Activated CD8-positive, alpha-beta memory T cell treated with anti-CD3 and anti-CD28 coated beads for 48 hours (primary cell): ENCODE measurements at places on chromosomes 11 and 22.
A peak's percentile ranks its signal among the peaks of the same experiment; 100 is the strongest.

DNA sequence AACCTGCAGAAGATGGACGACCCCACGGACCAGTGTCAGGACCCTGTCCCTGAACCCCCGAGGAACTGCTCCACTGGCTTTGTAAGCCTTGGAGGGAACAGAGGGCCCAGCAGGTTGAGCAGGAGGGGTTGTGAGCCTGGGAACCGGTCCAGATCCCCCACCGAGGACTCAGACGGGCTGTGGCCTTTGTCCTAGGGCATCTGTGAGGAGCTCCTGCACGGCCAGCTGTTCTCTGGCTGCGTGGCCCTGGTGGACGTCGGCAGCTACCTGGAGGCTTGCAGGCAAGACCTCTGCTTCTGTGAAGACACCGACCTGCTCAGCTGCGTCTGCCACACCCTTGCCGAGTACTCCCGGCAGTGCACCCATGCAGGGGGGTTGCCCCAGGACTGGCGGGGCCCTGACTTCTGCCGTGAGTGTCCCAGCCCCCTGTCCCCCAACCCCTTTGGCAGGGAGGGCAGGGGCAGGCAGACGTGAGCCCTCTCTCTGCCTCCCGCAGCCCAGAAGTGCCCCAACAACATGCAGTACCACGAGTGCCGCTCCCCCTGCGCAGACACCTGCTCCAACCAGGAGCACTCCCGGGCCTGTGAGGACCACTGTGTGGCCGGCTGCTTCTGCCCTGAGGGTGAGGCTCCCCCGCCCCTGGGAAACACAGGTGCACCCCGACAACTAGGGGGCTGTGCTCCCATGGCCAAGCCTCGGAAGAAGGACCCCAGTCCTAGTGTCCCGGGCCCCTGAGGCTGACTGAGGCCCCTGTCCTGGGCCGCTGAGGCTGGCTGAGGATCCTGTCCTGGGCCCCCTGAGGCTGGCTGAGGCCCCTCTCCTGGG is 6.4 kb downstream of the MUC5AC start:
- DNase-seq = no peak

DNA sequence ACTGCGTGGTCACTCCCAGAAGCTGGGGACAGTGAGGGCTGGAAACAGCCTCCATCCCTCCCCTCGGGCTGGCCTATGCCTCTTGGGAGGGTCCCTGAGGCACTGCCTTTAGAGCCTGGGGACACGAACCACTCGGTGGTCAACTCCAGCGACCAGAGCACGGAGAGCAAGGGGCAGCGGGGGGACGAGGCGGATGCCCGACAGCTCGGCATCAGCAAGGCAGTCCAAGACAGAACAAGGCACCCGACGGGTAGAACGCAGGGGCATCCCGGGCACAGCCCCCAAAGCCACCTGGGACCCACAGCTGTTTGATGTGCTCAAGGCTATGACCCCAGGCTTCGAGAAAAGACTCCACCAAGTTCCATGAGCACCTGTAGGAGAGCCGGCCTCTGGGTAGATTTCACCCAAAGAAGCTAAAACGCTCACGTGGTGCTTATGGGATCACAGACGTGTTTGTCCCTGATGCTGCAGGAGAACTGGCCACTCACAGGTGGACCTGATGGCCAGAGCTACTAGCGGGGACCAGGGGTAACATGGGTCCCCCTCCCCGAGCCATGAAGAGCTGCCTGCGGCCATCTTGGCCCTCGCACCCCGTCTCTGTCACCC is 510 bp upstream of the LSP1 start:
- no peak for DNase-seq

DNA sequence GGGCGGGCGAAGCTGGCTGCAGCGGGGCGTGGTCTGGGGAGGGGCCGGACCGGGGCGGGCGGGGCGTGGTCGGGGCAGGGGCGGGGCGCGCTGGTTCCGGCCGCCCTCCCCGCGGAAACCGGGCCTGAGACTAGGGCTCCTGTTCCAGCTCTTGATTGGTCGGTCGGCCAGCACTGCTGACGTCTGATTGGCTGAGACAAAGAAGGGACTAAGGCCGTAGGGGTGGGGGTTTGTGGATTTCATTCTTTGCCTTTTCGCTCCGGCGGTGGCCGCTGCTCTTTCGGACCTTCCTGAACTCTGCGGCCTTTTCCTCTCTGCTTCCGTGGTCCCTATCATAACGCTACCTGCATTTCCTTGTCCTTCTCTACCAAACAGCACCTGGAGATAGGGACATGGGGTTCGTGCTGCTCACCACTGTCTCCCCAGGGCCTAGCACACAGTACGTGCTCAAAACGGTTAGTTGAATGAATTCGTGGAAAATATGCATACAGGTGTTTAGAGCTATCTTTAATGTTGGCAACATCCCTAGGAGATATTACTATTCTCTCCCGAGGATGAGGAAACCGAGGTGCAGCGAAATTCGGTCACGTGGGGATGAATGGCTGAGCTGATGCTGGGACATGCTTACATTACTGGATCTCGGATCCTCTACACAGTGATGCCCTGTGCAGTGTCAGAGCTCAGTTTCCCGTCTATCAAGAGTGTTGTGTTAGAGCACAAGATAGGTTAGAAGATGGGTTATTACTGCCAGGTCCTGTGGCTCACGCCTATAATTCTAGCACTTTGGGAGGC is 62.8 kb downstream of the NFAM1 start:
- peak; percentile 65 for DNase-seq

DNA sequence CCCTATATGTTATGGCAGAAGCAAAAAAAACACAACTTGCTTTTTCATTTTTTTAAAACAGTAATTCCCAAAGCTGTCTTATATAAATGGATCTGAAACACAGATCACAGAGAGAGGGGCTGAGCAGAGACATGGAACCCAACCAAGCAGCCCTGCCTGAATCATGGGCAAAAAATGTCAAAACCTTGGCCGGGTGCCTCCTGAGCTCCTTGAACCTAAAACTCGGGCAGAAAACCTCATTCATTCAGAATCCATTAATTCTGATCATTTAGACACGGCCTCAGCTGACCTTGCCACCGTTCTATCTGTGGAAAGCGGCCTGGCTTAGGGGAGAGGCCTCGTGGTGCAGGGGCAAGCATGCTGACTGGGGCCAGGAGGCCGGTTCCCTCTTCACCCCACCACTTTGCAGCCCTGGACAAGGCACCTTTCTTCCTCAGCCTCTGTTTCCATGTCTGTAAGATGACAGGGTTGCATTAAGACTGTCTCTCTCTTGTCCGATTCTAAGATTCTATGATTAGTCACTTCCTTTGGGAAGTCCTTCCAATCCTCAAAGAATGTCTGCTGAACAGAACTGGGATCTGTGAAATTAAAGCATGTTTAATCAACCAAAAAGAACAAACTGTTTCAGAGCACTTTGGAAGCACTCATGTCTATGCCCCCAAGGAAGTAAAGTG is 26.0 kb downstream of the TENM4 start:
- DNase-seq = no peak

DNA sequence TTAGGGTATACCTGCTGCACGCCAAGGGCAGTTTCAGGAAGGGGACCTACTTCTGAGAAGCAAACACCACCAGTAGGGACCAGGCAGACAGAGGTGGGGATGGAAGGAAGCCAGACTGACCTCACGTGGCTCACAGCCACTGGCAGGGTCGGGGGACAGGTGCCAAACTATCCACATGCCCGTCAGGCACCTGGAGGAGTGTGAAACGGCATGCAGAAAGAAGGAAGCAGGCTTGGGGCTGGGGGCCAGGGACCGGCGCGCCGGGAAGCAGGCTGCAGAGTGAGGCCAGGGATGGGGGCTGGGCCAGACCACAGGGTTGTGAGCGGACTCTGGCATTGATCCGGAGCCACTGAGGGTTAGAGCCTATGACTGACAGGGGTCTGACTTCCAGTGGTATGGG is 47.5 kb downstream of the CDKN1C start:
- no peak for DNase-seq

GRCh38 chr11:73469401-73469800 is 93.2 kb downstream of the RELT start:
- no peak for DNase-seq

DNA sequence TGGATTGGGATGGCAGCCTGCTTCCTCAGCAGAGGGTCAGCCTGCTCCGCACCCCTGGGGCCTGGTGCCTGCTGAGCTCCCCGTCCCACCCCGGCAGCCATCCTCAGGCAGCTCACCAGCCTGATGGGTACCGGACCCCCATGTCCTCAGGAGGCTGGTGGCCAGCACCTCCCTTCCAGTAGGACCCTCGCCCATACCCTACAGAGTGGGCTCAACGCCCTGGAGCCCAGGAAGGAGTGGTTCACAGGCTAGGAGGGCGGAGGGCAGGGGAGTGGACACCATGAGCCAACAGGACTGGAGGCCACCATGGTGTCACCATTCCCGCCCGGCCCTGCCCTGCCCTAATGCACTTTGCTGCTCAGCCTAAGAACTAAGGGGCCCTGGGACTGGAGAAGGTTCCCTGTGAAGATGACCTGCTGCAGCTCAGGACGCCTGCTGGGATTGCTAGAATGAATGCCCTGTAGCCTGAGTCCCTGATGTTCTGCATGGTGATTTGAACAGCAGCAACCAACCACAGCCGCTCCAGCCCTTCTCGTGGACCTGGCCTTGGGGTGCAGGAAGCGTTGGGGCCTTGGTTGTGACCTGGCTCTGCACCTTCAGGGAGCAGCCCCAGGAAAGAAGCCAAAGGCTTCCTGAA is 1080.8 kb downstream of the BRD1 start:
- DNase-seq = no peak

DNA sequence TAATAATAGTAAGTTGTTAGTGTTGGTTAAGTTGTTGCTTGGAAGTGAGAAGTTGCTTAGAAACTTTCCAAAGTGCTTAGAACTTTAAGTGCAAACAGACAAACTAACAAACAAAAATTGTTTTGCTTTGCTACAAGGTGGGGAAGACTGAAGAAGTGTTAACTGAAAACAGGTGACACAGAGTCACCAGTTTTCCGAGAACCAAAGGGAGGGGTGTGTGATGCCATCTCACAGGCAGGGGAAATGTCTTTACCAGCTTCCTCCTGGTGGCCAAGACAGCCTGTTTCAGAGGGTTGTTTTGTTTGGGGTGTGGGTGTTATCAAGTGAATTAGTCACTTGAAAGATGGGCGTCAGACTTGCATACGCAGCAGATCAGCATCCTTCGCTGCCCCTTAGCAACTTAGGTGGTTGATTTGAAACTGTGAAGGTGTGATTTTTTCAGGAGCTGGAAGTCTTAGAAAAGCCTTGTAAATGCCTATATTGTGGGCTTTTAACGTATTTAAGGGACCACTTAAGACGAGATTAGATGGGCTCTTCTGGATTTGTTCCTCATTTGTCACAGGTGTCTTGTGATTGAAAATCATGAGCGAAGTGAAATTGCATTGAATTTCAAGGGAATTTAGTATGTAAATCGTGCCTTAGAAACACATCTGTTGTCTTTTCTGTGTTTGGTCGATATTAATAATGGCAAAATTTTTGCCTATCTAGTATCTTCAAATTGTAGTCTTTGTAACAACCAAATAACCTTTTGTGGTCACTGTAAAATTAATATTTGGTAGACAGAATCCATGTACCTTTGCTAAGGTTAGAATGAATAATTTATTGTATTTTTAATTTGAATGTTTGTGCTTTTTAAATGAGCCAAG is 2.7 kb downstream of the NEAT1 start:
- DNase-seq = peak; percentile 62
